ENCODE measurements at places on chromosomes 6 and 20.

- no peak for DNase-seq
Measured at GRCh38 chr6:163565140-163565539, 150.6 kb downstream of the QKI start.

- DNase-seq: no peak
Measured at GRCh38 chr20:51914758-51915157, 112.4 kb upstream of the SALL4 start.

DNA sequence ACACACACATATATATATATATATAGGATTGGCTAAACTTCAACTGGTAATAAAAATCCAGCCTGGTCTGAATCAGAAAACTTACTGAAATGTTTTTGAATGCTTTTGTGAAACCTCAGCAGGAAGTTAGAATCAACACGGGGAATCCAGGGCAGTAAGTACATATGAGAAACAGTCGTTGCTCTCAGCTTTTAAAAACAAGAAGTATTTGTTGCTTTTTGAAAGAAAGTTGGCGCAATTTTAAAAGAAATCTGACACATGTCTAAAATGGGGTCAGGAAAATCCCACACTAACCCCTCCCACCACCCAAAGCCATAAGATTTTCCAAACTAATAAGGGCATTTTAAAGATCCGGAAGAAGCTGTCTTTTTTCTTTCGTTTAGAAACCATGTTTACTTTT is 11.5 kb upstream of the CCDC170 start:
- DNase-seq: no peak

DNA sequence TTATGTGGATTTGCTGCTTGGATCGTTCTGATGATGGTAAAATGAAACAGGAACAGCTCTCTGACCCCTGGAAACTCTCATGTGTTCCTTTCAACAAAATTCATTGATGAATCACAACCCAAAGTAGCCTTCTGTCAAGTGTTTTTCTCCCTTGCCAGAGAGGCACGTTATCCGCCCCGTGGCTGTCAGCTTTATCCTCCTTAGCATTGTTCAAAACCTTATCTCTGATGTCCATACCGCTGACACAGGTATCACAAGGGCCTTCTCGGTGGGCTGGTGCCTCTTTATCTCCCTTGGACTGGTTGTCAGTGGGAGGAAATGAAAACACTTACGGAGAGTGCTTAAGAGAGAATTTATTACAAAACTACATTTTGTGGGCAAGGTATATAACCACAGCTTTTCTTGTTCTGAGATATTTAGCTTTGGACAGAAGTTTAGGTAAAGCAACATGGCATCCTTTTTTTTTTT is 84.9 kb downstream of the TIAM2 start:
- no peak for DNase-seq

DNA sequence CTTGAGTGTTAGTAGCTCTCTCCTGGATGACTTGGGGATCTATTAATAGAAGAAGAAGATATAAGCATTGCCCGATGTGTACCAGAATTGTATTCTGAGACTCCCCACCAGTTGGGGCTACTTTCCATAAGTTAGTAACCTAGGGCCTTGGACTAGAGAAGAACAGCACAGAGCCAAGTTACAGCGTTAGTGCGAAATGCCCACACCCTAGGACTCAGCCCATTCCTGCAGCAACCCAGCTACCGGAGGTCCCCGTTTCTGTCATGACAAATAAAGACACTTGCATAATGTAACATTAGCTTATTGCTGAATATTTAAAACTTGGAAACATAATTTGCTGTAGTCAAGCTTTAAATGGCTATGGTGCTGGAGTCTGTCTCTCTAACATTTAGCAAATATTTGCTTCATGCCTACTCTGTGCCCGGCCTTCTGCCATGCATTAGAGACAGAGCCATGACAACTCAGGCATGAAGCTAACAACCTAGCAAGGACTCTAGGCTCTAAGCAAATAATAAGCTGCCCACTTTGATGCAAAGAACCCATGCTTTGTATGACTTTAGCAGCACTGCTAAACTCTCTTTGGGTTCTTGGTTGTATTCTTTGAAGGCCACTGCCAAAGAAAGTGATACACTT is 103.4 kb upstream of the COL21A1 start:
- no peak for DNase-seq

DNA sequence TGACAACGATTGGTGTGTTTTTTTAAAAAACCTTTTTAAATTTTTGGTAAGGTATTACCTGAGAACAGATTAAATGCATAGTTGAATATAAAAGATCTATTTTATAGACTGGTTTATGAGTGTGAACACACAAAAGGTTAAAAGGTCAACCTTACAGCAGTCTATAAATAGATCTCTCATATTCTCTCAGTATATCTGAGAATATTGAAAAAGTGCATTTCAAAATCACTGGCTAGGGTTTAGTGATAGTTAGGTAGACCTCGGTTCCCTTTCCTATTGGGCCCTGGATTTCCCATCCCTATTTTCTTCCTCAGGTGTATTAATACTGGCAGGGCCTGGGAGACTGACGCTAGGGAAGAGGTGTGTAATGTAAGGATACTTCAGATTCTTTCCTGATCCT is 723 bp upstream of the ZNF451 start:
- DNase-seq: no peak

DNA sequence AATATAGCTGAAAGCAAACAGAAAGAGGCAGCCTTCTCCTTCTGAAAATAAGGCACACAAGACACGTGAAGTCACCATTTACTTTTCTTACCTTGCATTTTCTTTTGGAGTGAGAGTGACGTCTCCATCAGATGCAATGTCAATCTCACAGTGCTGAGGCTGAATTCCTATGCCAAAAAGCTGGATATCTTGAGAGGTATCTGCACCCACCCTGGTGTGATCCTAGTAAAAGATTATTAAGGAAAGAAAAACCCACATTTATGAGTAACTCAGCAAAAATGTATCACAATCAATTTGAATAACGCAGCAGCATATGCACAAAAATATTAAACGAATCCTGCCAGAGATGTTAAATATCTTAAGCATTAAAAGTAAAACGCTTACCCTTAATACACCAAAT is 121.4 kb upstream of the NUP153 start:
- DNase-seq: no peak

DNA sequence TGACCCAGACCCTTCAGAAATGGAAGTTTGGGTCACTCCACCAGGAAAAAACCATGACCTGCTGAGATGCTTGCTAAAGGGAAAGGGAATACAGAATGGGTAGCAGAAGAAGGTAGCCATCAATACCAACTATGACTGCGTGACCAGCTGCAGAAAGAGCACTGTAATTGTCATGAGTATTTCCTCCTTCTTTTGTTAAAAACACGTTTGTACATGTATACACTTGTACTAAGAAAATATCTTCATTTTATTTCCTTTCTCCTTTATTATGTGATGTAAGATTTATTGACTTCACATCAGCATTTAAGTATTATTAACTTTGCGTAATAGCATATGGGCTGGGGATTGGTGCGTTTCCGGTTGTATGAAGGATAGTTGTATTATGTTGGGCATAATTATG is 12.6 kb upstream of the MUC21 start:
- no peak for DNase-seq

DNA sequence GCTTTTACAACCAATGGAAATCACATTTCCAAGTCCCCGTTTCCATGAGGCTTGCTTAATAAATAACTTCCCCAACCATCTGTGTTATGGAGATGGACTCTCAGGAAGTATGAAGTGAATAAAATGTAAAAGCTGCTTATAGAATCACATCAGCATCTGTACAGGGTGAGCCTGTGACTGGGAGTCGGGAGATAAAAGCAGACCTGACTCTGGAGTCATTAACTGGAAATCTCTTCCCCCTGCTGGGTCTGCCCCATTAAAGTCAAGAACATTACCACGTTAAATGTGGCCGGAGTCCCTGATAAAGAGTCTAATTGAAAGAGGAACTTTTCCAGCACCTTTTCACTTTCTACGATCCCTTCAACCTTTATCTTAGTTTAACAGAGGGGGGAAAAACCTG is 368.5 kb downstream of the DOK5 start:
- no peak for DNase-seq

DNA sequence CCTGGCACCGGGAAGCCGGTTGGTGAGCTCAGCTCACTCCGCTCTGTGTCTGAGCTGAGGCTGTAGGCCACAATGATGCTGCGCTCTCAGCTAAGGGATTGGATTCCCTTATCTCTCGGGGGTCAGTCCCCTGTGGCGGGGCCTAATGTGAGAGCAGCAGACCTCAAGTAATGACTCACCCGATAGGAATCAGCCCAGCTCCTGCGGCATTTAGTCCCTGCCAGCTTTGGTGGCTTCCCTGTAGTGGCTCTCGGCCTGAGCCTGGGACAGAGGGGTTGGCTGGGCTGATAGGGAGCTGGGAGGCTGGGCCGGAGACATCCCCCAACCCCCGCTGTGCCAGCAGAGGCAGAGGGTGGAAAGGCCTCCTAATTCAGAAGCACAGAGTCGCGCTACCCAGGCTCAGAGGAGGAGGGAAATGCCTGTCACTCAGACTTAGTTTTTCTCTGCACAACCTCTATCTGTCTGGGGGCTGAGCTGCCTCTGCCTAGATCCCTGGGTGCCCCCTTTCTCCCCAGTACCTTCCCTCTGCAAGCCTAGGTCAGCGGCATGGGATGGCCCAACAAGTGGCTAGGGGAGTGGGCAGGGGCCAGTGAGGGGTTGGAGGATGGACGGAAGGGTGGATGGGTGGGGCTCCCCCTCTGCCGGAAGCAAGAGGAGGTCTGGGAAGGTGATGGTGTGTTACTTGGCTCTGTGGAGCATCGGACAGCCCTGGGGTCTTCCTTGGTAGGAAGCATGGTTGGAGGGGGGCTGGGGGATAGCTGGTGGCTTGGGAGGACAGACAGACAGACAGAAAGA is 92.2 kb downstream of the CDH22 start:
- no peak for DNase-seq

DNA sequence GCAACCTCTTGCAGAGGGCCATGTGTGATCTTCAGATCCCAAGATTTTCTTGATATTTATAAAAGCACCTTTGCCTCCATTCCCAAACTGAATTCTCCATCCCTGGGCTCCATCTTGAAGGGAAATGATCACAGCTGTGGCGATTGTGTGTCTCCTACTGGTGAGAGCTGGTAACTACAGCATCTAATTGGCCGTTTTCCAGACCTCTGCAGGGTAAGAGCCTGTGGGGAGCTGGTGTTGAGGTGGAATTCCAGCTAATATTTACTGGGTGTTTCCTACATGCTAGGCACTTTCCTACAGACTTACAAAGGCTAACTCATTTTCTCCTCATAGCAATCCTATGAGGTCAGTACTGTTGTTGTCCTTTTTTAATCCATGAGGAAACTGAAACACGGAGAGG is 59.2 kb upstream of the FNDC1 start:
- no peak for DNase-seq

All from stimulated activated CD8-positive, alpha-beta memory T cell treated with anti-CD3 and anti-CD28 coated beads, Interleukin-2, amount 100 ng/mL, for 1 hour (primary cell).